ENCODE measurements at places on chromosomes 6 and 20.

DNA sequence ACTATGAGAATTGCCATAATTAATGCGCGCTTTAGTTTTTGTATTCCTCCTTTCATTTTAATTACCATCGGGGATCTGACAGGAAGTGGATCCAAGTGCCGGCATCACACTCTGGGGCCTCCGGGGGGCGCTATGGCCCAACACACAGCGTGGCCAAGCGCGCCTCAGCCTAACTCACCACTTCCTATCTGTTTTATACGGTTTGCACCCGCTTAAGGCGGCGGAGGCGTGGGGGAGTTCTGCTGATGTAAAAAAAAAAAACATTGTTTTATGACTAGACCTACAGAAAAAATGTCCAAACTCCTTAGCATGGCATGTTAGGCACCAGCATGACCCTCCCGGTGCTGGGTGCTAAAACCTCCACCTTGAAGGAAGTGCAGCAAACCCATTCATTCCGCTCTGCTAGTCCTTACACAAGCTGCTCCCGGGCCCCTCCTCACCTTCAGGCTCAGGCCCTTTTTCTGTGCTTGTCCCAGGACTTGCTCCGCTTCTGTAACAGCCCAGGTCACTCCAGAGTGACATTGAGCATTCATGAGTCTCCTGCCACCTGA lies 4.5 kb upstream of the EBF4 start:
- peak; percentile 54 for DNase-seq

- no peak for DNase-seq
Observed at GRCh38 chr6:37867756-37868446, 48.4 kb downstream of the ZFAND3 start.

DNA sequence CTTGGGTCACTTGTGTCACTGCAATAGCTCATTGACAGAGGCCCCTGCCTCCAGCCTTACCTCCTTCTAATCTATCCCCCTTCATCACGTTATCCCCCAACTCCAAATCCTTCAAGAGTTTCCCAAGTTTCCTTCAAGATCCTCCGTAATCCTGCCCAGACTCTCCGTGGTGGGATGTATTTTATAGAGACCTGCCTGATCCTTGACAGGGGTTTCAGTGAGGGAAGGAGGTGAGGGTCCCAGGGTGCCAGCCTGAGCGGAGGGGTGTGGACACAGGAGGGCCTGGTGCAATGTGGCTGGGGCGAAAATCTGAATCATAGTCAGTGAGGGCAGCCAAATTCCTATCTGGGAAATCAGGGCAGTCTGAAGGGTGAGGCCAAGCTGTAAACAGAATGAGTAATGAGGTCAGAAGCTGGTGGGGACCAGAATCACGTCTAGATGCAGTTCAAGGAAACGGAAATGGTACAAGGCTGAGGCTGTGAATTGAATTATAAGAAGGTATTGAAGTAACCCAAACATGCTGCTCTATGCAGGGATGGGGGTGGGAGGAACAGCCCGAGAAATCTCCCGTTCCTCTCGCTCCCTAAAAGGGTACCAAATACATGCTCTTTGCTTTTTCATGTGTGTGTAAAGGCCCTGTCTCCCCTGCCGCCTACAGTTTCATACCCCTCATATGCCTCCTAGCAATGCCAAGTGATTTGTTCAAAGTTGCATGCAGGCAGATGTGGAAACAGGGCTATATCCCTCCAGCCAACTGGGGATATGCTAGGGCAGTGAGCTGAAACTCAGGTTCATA lies 35.4 kb upstream of the PIM1 start:
- DNase-seq = no peak

DNA sequence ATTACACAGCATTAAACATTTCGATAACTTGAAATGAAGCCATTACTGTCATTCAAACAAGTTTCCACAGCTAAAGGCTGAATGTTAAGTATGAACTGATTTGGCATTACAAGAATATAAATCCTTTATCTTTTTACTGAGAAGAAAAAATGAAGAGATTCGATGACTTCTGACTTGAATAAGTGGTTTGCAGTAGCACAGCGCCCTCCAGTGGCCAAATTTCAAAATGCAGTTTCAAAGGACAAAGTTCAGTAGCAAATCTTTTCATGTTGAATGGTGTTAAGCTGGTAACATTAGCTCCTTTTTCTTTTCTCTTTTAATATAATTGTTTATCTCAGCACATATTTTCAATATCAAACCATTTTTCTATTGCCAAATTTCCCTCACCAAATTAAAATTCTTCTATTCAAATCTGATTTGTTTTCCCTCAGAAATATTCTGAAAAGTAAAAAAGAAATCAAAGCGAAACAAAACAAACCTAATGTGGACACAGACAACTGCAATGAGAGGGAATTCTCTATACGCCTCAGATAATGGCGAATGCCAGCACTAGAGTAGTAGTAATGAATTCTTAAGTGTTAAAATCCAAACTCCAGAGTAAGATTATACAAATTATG lies 145.7 kb downstream of the BTBD9 start:
- DNase-seq = peak; percentile 76

DNA sequence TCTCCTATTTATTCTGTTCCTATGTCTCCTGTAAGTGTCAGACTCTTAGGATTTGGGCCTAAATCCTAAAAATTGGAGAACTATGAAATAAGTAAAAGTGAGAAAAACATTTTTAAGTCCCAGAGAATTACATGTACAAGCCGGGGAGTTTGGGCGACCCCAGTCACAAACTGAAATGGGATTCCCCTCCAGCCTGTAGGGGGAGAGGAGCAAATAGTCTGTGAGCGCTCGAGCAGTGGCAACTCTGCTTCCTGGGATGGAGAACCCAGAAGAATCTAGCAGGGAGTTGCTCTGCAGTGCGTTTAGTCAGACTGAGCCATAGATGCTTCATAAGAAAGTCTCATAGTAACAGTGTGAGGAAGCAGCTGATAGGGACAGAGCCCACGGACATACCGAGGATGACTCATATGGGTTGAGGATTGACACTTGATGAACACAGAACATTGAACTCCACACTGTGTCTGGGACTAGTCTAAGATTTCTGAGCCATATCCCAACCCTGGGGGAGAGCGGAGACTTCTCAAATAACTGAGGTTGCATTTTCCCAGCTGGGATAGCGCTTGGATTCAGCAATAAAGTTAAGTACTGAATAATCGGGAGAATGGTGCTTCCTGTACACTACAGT lies 437.2 kb downstream of the BCKDHB start:
- no peak for DNase-seq

GRCh38 chr20:22821796-22822195 lies 213.3 kb upstream of the SSTR4 start:
- DNase-seq = no peak

- no peak for DNase-seq
Observed at GRCh38 chr6:128518434-128519131, 1.8 kb downstream of the PTPRK start.

DNA sequence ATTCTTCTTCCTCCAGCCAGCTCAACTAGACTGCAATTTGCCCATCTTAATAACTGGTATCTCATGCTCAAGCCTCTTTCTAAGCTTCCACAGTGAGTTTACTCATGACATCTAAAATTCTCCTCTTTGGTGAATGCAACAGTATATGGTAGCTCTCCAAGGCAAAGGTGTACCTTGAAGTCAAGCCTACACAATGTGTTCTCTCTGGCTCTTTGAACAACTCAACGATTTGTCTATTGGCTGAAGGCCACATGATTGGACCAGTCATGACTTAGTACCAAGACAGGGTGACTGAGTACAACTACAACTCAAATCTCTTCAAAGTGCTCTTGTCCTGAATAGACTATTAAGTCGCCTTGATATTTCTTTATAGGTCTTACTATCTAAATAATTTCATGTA lies 199.6 kb downstream of the PKHD1 start:
- DNase-seq = no peak

GRCh38 chr6:28589957-28590349 lies 64.3 kb downstream of the GPX5 start:
- no peak for DNase-seq

DNA sequence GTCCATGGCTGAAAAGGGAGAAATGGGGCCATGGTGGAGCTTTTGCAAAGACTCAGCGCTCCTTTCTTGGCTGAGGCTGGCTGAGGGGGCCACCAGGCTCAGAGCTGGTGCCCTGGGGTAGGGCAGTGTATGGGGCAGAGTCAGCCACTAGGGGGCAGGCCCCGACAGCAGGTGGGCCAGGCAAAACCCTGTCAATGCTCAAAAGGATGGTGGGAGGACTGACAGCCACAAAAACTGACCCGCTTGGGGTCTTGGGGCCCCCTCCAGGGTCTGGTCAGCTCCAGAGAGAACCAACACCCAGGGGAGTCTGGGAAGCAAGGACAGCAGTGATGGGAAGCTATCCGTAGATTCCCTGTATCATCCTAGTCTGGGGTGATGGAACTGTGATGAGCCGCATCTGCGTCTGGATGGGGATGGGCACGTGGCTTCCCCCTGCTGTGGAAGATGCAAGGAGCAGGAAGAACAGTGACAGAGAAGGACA lies 306.9 kb downstream of the DHX35 start:
- DNase-seq = peak; percentile 86

- DNase-seq = no peak
Observed at GRCh38 chr6:89547281-89547680, 91.3 kb downstream of the LYRM2 start.

DNA sequence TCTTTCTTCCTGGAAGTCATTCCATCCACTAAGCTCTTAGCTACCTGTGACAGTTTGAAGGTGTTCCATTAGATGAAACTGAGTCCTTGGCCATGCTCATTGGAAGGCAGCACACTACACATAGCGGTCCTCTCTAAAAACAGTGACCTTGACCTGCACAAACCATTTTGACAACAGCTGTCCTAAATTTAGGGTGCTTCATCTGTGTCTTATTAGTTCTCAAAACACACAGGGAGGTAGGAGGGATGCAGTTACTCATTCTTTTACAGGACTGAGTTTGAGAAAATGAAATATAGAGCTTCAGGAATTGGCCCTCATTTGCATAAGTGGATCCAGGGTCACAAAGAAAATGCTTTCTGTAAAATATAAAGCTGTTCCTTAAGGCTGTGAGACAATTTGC lies 20.4 kb upstream of the MAP3K4 start:
- DNase-seq = no peak

- no peak for DNase-seq
Observed at GRCh38 chr6:96450770-96451130, 70.9 kb upstream of the UFL1 start.

GRCh38 chr6:94462231-94462630 lies 1042.9 kb upstream of the EPHA7 start:
- no peak for DNase-seq

- DNase-seq = no peak
Observed at GRCh38 chr6:157657754-157658153, 165.3 kb upstream of the SNX9 start.

DNA sequence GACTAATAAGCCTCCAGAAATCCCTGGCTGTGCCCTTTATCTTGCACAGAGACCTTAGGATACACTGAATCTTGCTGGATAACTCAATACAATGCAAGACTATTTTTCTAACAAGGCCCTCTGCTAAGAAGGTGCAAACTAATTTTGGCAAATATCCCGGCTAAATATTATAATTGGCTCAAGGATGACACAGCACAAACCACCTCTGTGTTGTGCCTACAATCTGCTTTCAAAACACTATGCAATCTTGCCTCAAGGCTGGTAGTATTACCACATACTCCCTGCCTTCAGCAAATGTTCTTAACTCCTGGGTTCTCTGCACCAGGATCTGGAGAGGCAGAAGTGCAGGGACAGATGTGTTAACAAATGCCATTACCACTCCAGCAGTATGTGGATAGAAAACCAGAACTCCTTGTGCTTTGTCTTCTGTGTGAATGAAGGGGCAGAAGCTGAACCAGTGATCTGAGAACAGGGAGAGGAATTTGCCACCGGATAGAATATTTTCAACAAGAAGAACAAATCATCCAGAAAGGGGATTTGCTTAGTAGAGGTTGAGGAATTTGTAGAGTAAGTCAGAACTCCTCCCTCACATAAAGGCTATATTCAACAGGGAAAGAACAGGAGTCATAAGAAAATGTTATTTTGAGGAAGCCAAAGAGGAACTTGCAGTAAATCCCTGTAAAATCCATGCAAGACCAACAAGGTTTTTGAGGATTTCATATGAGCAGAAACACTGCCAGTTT lies 74.1 kb upstream of the SLC4A11 start:
- DNase-seq = no peak

DNA sequence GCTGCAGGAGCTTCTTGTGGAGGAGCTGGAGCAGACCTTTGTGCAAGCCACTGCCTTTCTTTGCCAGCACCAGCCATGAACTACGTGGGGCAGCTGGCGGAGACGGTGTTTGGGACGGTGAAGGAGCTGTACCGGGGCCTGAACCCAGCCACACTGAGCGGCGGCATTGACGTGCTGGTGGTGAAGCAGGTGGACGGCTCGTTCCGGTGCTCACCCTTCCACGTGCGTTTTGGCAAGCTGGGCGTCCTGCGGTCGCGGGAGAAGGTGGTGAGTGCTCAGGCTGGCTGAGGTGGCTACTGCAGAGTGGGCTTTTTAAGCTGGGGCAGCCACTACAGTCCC lies 5.1 kb downstream of the LPIN3 start:
- DNase-seq = no peak

GRCh38 chr6:95973976-95974375 lies 41.8 kb upstream of the FUT9 start:
- DNase-seq = no peak

- DNase-seq = no peak
Observed at GRCh38 chr6:50995036-50995435, 176.4 kb downstream of the TFAP2B start.
